Mononuclear cell (primary cell): ENCODE measurements at places on chromosomes 2 and 18. TPM values are rescaled to one million over a fixed set of nuclear protein-coding genes. Genes with fewer than 3 reads are reported as not detected.

RFX8 gene
- 0.21 TPM for total RNA-seq

RAB17 gene
- 0.10 TPM for total RNA-seq

PKDCC gene
- not detected for total RNA-seq

IL18R1 gene
- 6.5 TPM for total RNA-seq

UCN gene
- not detected for total RNA-seq

HJURP gene
- 0.31 TPM for total RNA-seq

CAPN10 gene
- 18.2 TPM for total RNA-seq

EFR3B gene
- under 0.01 TPM for total RNA-seq

ZNF513 gene
- 11.5 TPM for total RNA-seq

MC2R gene
- under 0.01 TPM for total RNA-seq

OTOF gene
- total RNA-seq = 0.10 TPM
